Activated CD4-positive, alpha-beta T cell treated with anti-CD3 and anti-CD28 coated beads, Interleukin-2, amount 50 U/mL, for 24 hours (primary cell): ENCODE measurements at places on chromosomes 16 and 17.

- DNase-seq = peak; percentile 61
Observed at GRCh38 chr17:40564883-40565768, at the start of gene CCR7. TSS of gene CCR7 (minus strand) at chr17:40565472. CDS start at chr17:40565409, 63 bp downstream.

- DNase-seq = no peak
Observed at GRCh38 chr17:81682565-81683207, 911 bp downstream of the ARL16 start.

- DNase-seq = no peak
Observed at GRCh38 chr16:81734632-81735434, 44.3 kb upstream of the PLCG2 start.

DNA sequence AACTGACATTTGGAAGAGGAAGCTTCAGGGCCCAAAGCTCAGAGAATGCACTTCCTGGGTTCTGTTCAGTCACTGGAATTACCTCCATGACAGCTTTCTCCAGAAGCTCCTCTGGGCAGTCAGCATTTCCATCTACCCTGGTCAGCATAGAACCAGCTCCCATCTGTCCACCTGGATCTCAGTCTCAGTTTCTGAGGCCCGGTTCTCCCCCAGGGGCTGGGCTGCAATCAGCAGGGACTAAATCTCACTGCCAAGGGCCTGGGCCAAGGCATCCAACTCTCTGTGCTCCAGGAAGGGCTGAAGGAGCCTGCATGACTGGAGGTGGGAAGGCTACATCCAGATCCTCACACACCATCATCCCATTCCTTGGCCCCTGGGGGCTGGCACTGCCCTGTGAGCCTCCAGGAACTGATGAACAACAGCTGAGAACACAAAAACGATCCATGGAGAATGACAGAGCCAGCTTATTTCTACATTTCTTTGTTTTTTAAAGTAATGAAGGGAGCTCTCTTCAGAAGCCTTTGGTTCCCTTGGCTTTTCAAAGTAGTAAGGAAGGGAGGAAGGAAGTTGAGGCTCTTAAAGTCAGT, 66.3 kb upstream of the MRTFB start:
- no peak for DNase-seq

DNA sequence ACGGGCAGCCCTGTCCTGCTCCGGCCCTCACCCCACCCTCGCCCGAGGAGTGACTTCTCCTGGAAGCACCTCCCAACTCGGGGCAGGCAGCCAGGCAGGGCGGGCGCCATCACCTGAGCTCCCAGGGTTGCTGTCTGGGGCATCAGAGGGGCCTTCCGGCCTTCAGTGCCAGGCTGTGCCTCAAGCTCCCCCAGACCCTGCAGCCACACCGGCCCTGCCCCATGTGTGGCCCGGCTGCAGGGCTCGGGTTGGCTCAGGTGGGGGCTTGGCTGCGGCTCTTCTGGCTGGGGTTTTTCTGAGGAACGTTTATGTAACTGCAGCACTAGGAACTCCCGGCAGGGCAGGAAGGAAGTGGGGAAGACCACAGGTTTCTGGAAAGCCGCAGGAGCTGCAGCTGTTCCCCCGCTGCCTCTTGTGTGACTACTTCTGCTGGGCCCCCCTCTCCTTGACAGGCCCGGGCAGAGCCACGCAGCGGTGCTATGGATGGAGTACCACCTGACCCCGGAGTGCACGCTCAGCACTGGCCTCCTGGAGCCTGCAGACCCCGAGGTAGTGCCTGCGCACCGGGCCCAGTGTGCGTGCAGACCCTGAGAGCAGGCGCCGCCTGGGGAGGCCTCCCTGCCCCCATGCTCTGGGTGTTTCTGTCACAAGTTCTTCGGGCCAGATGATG, 45.6 kb downstream of the PRMT7 start:
- DNase-seq = peak; percentile 32

- DNase-seq = no peak
Observed at GRCh38 chr16:870856-871561, 70.5 kb upstream of the GNG13 start.

DNA sequence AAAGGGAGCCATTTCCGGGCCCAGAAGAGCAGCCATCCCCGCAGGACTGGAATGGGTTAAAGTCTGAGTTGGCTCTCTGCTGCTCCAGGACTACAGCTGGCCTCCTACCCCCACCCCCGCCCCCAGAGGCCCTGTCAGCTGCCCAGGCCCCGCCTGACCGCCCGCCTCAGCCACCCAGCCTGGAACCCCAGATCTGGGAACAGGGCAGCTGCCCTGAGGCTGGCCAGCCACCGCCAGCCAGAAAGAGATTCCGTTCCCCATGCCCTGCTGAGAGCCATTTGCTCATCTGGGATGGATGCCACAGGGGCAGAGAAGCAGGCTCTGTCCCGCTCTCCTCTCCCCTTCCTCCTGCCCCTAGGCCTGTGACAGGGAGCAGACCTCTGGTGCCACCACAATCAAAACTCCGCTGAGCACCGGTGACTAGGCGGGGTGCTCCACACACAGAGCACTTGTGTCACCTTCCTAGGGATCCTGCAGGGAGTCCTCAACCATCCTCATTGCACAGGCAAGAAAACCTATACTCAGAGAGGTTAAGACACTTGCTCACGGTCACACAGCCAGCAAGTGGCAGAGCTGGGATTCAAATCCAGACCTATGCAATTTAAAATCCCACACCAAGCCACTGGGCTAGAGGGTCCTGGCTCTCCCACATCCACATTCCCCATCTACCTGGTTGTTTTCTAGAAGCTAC, 44.1 kb downstream of the ZNF423 start:
- no peak for DNase-seq

DNA sequence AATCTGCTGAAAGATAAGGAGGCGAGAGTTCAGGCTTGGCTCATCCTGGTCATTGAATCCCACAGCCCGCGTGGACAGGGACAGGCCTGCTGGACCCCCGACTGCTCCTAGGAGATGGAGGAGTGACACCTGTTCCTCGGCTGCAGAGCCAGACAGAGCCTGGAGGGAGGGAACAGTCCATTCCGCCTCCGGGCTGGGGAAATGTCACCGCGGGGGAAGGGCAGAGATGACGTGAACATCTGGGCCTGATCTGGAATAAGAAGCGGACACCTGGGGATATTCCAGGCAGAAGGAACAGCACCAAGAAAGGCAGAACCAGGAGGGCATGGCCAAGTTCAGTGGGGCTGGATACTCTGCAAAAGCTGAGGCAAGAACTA, 1.5 kb downstream of the ZNF747 start:
- DNase-seq = no peak

GRCh38 chr16:67992661-67993206, 6.5 kb downstream of the DPEP2 start:
- DNase-seq = no peak

- no peak for DNase-seq
Observed at GRCh38 chr16:87047221-87048037, 269.8 kb downstream of the C16orf95 start.

GRCh38 chr17:58250344-58251011, 12.1 kb downstream of the LPO start:
- no peak for DNase-seq

DNA sequence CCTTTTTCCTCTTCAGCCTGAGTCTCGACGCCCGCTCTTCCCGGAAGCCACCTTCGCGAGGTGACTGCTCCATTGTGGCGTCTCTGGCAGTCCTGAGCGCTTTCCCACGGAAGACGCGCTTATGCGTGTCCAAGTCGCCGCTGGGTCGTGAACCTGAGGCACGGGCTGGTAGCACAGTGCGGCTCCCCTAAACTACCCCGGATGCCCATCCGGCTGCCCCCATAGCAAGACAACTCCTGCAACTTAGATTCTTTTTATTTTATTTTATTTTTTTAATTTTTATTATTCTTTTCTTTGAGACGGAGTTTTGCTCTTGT, 2.1 kb upstream of the ESRP2 start:
- no peak for DNase-seq

DNA sequence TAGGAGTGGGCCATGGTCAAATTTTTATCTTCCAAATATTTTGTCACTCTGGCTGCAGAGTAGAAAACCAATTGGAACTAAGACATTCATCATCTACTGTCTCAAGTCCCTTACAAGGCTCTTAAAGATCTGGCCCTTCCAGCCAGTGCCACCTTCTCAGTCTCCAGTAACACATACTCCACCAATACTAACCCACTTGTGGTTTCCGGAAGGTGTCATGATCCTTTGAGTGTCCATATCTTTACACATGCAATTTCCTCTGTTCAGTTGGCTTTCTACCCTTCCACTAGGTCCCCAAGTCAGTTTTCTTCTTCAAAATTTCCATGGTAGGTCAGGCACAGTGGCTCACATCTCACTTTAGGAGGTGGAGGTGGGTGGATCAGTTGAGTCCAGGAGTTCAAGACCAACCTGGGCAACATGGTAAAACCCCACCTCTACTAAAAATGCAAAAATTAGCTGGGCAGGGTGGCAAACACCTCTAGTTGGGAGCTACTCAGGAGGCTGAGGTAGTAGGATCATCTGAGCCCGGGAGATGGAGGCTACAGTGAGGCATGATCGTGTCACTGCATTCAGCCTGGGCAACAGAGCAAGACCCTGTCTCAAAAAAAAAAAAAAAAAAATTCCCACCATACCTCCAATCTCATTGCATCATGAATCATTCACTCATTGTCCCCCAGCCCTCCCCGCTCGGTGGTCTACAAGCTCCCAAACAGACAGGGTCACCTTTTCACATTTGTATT, 6.0 kb upstream of the GRB2 start:
- DNase-seq = no peak

DNA sequence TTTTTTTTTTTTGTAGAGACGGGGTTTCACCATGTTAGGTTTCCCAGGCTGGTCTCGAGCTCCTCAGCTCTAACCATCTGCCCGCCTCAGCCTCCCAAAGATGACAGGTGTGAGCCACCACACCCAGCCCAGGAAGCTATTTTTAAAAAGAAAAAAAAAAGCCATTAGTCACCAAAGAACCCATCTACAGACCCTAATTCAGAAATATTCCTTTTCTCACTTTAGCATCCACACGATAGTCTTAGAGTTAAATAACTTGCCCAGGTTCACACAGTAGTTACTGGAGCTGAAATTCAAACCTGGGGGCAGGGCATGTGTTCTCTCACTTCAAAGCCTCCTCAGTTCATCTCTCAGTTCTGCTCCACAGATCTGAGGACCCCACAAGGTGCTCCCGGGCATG, 70.3 kb upstream of the NOL11 start:
- no peak for DNase-seq

- no peak for DNase-seq
Observed at GRCh38 chr16:977081-977701, 4.4 kb upstream of the SOX8 start.

- no peak for DNase-seq
Observed at GRCh38 chr16:64440421-64440831, 681.4 kb downstream of the CDH11 start.

GRCh38 chr17:10316801-10317542, 55.8 kb downstream of the MYH13 start:
- DNase-seq = no peak

DNA sequence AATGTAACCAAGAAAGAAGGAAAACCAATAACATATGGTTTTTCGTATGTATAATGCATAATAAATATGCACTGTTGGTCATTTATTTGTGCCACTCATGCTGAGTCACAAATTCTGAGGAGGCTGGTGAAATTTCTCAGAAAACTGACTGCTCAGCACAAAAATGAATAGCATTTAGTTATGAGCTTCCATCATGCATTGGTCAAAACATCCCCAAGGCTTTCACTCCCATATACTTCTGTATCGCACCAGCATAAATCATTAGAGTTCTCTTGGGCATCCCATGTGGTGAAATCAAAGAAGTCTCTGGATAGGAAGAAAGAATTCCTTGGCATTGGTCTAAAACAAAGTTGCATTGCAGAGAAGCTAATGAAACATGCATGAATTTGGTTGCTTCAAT, 785.6 kb upstream of the CDH8 start:
- no peak for DNase-seq

- no peak for DNase-seq
Observed at GRCh38 chr17:50163843-50164696, 1.7 kb upstream of the SGCA start.

- no peak for DNase-seq
Observed at GRCh38 chr16:87033021-87033471, 284.1 kb downstream of the C16orf95 start.

GRCh38 chr16:7487574-7488323, 155.1 kb downstream of the RBFOX1 start:
- no peak for DNase-seq

- DNase-seq = no peak
Observed at GRCh38 chr16:68289202-68289601, 21.5 kb downstream of the SLC7A6OS start.
